Liver (tissue), 10 donors: ENCODE measurements at places on chromosomes 5 and 9. TPM values are rescaled to one million over a fixed set of nuclear protein-coding genes. Genes with fewer than 3 reads are reported as not detected.

DNA sequence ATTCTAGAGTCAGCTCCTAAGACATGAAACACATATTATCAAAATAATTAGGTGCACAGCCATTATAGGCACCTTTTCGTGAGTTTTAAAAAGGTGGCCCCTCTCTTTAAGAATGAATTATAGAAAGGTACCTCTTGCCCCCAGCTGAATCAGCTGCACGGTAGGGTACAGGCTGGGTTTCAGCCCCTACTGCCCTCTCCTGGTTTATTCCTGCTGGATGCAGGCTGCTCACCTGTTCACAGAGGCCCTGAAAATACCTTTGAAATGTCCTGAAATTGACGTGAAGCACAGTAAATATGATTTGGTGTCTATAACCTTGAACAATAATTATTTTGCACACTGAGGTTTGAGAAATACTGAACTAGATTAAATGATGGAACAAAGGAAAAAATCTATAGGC, 504.8 kb upstream of the SGCD start:
- no peak for DNase-seq

DNA sequence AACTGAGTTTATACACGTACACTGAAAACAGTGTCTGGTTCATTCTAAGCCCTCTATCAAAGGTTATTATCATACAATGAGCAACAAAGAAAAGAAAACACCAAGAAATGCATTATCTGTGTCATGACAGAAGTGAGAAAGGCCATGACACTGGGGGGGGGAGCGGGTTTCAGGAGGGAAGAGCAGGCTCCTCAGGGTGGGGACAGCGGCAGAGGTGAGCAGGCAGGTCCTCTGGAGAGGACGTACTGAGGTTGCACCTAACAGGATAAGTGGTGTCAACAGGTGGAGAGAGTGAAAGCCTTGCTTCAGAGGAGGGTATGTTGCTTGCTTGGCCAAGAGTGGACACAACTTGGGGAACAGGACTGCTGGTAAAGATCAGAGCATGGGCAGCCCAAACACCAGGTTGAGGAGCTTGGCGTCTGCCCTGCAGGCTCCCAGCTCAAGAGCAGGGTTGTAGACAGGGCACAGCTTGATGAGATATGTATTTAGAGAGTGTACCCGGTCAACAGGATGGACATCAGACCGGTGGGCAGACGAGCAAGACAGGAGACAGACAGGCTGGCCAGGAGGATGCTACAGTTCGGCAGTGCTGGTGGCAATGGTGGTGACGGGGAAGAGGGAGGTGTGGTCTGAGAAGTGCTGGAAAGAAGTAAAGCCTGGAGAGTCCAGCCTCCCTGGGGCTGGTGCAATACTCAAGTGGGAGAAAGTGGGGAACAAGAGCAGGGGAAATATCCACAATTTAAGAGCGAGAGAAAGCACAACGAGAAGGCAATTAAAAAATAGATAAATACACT, 10.3 kb downstream of the WHRN start:
- no peak for DNase-seq

MAP3K1 gene
- polyA plus RNA-seq = 2.4 TPM

DNA sequence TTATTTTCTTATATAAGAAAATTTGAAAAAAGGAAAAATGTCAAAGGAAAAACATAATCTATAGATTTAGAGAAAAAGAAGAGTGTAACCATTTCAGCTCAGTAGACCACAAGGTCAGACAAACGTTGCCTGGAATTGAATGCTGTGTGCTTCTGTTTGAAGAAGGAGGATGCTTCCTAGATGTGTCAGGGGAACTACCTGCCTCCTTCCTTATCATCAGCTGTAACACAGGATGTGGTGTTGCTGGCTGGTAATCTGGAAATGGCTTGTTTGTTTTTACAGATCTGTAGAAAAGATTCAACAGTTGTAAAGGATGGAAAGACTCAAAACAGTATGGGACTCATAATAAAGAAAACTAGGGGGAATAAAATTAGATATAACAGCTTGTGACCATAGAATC, 160.7 kb upstream of the MEF2C start:
- no peak for DNase-seq

DNA sequence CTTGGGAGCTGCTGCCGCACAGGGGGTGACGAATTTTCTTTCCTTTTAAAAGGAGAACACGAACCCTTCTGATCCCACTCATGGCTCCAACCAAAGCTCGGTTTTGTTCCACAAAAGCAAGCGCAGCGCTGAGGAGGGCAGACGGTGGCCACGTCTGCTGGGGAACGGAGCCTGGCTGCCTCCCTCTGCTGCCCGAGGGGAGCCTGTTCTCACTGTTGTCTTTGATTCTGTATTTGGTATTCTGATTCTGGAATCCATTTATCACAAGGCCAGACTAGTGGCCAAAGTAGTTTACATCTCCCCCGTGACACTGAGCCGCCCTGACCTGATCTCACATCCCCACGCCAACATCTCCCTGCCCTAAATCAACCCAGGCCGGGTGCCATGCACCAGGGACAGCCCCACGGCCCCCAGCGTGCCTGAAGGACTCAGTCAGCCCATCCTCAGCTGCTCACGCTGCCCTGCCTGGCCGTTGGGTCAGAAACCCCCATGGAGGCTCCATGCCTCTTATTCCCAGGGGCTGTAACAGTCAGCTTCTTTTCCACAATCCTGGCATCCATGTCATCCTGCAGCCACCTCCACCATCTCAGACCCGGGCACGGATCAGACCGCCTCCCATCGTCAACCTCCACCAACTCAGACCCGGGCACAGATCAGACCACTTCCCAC, 6.7 kb upstream of the NSMF start:
- DNase-seq = no peak

GRCh38 chr5:55234121-55234700, 803 bp upstream of the CCNO start:
- no peak for DNase-seq

GRCh38 chr5:87649455-87649854, 236.7 kb upstream of the CCNH start:
- no peak for DNase-seq

DNAH5 gene
- 7.7 TPM for polyA plus RNA-seq
